Erythroblast (primary cell): ENCODE measurements at places on chromosomes 1 and 21.
A peak's percentile ranks its signal among the peaks of the same experiment; 100 is the strongest.

DNA sequence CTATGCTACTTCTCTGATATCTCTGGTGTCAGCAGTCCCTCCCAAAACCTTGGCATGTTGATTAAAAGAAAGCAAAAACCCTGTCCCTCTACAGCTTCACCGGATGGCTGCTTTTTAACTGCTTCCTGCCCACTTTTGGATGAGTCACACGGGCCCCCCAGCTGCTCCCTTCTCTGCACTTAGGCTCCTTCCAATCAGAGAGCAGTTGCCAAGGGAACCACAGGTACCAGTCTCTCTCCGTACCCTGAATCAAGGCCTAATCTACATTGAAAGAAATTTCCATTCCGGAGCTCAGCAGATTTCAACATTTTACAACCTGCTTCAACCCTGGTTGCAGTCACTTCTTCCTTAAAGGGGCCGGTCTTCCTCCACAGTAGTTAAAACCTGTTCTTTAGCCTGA is 70.6 kb upstream of the GJB5 start:
- DNase-seq, result no peak

GRCh38 chr21:42374864-42375499 is 8.6 kb upstream of the TFF1 start:
- no peak for DNase-seq

GRCh38 chr1:220487297-220487820 is 40.6 kb upstream of the MARK1 start:
- no peak for DNase-seq

- DNase-seq, result no peak
These were observed 13.0 kb upstream of the GPR137B start for GRCh38 chr1:236129306-236129705.

DNA sequence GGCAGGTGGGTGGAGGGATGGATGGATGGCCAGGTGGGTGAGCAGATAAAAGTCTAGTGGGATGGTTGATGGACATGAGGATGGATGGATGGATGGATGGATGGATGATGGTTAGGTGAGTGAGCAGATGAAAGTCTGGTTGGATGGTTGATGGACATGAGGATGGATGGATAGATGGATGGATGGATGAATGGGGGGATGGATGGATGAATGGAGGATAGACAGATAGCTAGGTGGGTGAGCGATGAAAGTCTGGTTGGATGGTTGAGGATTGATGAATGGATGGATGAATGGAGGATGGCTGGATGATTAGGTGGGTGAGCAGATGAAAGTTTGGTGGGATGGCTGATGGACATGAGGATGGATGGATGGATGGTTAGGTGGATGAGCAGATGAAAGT is 9.0 kb upstream of the ARHGEF19 start:
- no peak for DNase-seq

GRCh38 chr21:45358261-45358670 is 46.7 kb upstream of the COL18A1 start:
- no peak for DNase-seq

DNA sequence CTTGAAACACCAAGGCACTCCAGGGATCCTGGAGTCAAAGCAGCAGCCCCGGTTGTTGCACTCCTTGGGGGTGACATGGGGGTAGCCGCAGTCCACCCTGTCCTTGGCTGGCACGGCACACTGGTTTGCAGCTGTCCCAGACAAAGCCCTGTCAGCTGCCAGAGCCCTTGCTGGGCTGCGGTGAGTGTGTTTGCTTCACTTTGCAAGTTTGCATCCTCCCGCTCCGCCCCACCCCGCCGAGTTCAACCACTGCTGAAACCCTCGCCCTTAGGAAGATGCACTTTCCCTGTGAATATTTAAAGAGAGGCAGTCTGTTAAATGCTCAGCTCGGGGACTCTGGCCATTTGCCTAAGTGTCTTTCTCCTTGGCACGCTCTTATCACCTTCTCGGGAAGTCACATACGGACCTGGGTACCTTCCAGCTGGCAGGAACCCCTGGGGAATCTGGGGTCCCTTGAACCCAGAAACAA is 1.7 kb downstream of the TFF3 start:
- DNase-seq, result no peak

GRCh38 chr1:60114745-60115318 is 41.3 kb upstream of the C1orf87 start:
- no peak for DNase-seq

DNA sequence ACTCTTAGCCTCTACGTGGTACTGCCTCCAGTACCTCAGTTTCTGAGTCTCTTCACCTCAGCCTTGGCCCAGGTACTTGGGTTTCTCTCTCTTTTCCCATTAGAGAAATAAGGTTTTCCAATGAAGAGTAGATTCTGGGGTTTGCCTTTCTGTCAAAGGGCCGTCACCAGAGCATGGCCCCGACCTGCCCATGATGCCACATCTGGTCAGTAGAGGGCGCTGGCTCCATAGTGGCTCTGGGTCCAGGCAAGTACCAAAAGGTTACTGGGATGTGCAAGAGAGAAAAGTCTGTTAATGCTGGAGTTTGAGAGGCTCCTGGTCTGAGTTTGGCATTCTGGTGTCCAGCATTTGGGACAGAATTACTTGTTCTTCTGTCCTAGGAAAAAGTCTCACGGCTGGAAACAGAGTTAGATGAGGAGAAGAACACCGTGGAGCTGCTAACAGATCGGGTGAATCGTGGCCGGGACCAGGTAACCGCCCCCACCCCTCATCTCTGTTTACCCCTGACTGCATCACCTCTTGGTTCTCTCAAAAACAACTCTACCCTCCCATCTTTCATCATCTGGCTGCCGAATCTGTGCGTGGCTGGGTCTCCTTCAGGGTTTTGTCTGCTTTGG is 5.3 kb upstream of the TUFT1 start:
- DNase-seq, result peak; percentile 90

- no peak for DNase-seq
These were observed 24.6 kb upstream of the SLC45A3 start for GRCh38 chr1:205704903-205705302.
